Stimulated activated CD8-positive, alpha-beta memory T cell treated with anti-CD3 and anti-CD28 coated beads, Interleukin-4, amount 100 ng/mL, for 4 hours (primary cell): ENCODE measurements at places on chromosomes 11 and 22.

DNA sequence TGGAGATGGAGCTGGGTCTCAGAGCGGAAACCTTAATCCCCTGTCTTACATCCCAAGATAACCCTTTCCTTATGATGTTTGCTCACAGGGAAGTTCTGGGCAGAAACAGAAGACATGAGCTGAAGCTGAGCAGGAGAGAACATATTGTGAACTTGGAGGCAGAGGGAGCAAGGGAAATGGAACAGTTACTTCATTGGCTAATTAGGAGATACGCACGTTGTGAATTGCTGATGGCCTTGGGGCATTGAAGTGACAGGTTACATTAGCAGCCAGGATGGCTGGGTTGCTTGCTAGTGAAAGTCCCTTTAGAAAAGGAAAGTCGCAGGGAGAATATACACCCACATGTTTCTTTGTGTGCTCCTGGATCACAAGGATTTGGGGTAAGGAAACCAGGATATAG, 48.7 kb downstream of the TENM4 start:
- no peak for DNase-seq

DNA sequence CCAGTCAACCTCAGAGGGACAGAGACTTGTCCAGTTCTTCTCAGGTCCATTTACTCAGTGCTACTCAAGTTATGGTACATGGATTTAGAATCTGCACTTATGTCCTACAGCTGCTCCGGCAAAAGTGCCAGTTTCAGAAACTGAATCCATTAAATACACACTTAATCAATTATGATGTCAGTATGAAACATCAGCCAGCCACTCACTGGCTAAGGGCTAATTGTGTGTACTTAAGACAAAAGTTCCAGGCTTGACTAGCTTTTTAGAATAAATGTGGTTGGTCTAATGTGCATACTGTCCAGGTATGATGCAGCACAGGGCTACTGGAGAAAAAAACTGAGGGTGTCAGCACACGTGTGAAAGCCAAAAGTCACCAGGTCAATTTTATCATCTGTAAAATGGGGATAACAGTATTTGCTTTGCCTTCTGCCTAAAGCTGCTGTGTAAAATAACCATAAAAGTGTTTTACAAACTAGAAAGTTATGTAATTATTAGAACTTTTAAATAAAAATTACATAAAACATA, 55.4 kb upstream of the CYP2D6 start:
- no peak for DNase-seq

- no peak for DNase-seq
Measured at GRCh38 chr22:39958009-39958711, 2.0 kb upstream of the TMA7B start.

- DNase-seq = no peak
Measured at GRCh38 chr22:44275631-44275995, 37.1 kb downstream of the SHISAL1 start.

GRCh38 chr11:44403587-44404273, 93.8 kb upstream of the ALX4 start:
- no peak for DNase-seq

DNA sequence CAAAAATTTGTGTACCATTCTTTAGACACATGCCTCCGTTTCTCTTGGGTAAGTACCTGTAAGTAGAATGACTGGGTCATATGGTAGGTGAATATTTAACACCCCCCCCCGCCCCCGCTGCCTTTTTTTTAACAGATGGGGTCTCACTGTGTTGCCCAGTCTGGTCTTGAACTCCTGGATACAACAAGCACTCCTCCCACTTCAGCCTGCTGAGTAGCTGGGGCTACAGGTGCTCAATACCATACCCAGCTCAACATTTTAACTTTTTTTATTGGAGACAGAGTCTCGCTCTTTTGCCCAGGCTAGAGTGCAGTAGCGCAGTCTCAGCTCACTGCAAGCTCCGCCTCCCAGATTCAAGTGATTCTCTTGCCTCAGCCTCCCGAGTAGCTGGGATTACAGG, 32.5 kb downstream of the CECR2 start:
- no peak for DNase-seq

- DNase-seq = no peak
Measured at GRCh38 chr22:50688448-50688847, 15.8 kb downstream of the SHANK3 start.

GRCh38 chr11:78573681-78574080, 983 bp downstream of the NARS2 start:
- DNase-seq = no peak

GRCh38 chr11:57778318-57779037, 16.9 kb downstream of the CTNND1 start:
- DNase-seq = no peak

- DNase-seq = no peak
Measured at GRCh38 chr11:6631361-6631890, 12.2 kb upstream of the TPP1 start.

GRCh38 chr22:45892681-45893461, 84.1 kb downstream of the WNT7B start:
- no peak for DNase-seq

DNA sequence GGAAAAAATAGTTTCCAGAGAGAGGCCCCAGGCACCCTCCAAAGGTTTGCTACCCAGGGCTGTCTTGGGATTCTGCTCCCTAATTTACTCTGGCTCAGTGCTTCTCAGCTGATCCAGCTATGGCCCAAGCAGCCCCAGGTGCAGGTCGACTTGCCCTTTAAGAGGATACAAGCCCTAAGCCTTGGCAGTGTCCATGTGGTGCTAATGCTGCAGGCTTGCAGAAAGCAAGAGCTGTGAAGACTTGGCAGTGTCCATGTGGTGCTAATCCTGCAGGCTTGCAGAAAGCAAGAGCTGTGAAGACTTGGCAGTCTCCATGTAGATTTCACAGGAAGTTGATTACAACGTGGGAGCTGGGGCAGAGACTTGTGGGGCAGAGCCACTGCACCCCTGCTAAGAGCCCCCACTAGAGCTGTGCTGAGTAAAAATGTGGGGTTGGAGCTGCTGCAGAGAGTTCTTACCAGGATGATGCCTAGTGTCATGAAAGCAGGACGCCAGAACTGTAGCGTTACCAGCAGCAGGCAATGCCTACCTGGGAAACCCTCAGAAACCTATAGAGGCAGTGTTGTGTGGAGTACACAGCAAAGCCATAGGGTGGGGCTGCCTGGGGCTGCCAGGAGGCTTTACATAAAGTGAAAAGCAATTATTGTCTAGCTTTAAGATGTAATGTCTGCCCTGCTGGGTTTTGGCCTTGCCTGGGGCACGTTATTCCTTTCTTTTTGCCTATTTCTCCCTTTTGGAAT, 16.1 kb upstream of the OR52K1 start:
- DNase-seq = no peak

DNA sequence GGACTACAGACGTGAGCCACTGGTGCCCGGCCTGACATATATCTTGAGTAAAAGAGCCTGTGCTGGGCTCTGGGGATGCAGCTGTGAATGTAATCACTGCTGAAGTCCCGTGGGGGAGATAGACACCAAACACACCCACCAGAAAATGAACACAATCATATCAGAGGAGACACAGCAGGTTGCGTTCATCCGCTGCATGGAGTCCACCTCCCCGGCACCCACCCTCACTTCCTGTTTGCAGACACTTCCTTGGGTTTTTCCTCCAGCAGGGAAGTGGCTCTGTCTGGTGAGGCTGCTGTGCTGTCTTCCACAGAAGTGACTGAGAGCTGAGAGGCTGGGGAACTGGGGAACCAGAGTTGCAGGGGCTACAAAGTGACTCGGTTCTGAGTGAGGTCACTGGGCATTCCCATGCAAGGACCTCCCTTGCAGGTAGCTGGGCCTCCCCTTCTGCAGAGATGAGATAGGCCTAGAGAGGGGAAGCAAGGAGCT, 7.2 kb downstream of the MICALL1 start:
- DNase-seq = no peak

- DNase-seq = no peak
Measured at GRCh38 chr11:88689548-88690240, 352.2 kb upstream of the CTSC start.

GRCh38 chr11:2305140-2305778, 3.4 kb downstream of the TSPAN32 start:
- peak; percentile 61 for DNase-seq

DNA sequence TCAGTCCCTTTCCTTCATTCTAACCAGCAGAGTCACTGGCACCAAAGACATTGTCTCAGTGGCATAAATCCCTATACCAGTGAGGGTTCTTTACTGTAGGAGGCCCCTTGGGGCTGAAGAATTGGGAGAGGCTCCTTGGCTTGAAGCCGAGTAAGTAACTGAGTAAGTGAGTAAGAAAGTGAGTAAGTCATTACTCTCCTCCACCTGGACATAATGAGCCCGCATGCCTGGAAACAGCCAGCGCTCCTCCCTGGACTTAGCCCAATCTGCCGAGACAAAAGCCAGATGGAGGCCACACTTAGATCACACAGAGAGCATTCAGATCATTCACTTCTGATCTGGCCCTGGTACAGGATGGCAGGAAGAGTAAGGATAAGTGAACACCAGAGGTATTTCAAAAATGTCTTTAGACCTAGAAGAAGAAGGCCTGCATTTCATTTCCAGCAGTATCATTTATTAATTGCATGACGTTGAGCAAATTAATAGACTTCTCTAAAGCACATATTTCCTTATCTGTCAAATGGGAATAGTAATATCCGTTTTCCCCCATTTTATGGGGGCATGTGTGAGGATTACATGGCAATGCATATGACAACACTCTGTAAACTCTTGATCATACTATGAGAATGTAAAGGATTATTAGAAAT, 8.2 kb upstream of the MICAL3 start:
- DNase-seq = no peak

GRCh38 chr22:49871482-49871881, 17.8 kb downstream of the ZBED4 start:
- no peak for DNase-seq

DNA sequence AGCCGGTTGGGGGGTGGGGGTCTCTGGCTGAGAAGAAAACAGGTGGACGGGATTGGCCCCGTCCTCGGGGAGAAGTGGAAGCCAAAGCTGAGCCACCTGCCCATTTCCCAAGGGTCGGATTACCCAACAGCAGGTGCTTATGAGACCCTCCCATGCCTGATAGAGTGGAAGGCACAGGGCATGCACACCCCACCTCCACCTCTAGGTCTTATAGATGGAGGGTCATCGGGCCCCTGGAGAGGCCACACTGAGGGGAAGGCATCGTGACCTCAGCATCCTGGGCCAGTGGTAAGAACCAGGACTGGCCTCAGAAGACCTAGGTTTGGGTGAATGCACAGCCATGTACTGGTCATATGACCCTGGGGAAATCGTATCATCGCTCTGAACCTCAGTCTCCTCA, 85.9 kb downstream of the BUD13 start:
- no peak for DNase-seq

GRCh38 chr11:2375964-2376551, 1.1 kb upstream of the CD81 start:
- no peak for DNase-seq

DNA sequence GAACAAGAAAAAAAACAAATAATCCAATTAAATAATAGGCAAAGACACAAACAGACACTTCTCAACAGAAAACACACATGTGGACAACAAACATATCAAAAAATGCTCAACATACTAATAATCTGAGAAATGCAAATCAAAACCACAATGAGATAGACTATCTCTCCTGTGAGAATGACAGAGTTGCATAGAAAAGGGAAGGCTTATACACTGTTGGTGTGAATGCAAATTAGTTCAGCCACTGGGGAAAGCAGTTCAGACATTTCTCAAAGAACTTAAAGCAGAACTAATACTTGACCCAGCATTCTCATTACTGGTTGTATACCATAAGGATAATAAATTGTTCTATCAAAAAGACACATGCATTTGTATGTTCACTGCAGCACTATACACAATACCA, 637.8 kb upstream of the LUZP2 start:
- DNase-seq = no peak

GRCh38 chr11:35971841-35972422, 28.1 kb downstream of the LDLRAD3 start:
- DNase-seq = no peak

- DNase-seq = no peak
Measured at GRCh38 chr22:37182949-37183245, 5.2 kb downstream of the C1QTNF6 start.

GRCh38 chr11:34433899-34434298, 4.8 kb upstream of the CAT start:
- DNase-seq = no peak

GRCh38 chr11:130636722-130637464, 188.4 kb downstream of the ADAMTS15 start:
- no peak for DNase-seq

GRCh38 chr11:125162743-125163142, 1.8 kb upstream of the PKNOX2 start:
- no peak for DNase-seq

DNA sequence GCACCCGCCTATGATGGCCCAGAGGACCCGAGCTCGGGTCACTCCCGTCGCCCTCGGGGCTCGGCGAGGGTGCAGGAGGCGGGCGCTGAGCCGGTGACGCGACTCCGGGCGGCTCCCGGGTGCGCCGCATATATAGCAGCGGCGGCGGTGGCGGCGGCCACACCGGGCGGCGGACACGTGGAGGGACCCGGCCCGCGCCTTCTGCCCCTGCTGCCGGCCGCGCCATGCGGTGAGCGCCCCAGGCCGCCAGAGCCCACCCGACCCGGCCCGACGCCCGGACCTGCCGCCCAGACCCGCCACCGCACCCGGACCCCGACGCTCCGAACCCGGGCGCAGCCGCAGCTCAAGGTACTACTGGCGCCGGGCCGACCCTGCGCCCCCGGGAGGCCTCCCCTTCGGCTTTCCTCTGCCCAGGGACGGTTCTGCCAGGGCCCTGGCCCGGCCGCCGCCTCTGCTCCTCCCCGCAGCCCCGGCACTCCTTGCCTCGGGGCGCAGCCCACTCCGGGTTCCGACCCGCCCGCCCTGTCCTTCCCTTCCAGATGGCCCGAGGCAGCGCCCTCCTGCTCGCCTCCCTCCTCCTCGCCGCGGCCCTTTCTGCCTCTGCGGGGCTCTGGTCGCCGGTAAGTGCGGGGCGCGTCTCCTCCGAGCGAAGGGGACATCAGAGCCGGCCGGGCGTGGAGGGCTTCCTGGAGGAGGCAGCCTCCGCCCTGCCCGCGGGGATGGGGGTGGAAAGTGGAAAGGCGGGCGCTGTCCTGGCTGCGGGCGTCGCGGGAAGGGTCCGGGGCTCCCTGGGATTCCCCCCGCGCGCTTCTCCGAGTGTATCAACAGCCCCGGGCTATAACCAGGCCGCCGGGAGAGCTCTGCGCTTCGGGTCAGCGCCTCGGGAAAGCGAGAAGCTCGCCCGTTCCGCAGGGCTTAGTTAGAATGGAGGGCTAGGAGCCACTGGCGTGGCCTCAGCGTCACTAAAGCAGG, at the start of gene GAL:
Gene GAL (plus strand): TSS at position 160 of the 972 bp plus-strand sequence. CDS start 380 bp downstream, at position 540.
- DNase-seq = no peak

DNA sequence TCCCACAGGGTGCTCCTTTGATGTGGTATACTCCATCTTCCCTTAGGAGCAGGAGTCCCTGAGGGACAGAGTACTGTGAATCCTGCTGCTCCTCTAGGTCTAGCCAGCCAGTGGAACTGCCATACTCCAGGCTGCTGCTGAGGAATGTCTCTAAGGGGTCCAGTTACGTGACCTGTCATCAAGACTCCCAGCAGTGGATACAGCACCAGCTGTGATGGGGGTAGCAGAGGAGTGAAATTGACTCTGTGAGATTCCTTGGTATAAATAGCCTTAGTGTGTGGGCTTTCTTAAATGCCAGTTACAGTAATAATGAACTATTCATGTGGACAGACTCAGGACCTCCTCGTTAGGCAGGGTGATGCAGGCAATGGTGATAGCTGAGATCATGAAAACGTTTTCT, 140.4 kb upstream of the LUZP2 start:
- DNase-seq = no peak
